A673 (cell line): ENCODE measurements at places on chromosomes 16 and 17. TPM values are rescaled to one million over a fixed set of nuclear protein-coding genes. Genes with fewer than 3 reads are reported as not detected.

The ADAMTS18 gene
- not detected in 2 replicates for total RNA-seq

The KRTAP9-8 gene
- total RNA-seq = not detected in 2 replicates

The SLC47A1 gene
- total RNA-seq = 1.9 and 2.1 TPM in 2 replicates

The MAFG gene
- total RNA-seq = 46.7 and 49.7 TPM in 2 replicates

The SHISA6 gene
- total RNA-seq = 40.0 and 42.0 TPM in 2 replicates

The SMTNL2 gene
- total RNA-seq = not detected in 2 replicates

DNA sequence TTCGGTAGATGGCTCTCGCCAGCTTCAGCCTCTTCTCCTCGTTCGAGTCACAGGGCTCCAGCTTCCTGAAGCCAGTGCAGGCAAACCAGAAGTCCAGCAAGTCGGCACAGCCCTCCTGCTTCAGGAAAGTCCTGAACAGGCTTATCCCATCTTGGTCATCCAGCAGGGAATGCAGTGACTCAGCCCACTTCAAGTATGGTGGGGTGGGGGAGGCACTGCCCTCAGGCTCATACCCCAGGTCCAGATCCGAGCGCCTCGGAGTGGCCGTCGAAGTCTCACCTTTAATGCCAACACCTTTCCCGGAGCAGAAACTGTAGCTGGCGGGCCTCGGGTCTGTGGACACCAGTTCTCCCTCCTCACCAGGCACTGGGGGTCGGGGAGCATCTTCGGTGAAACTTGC is 5.9 kb downstream of the AXIN1 start:
- no peak overlapping the region for H3K4me3 ChIP-seq
- H3K27me3 ChIP-seq = no peaks in the 10 kb centered on the region
- no peaks in the 10 kb centered on the region for H3K4me1 ChIP-seq
- H3K36me3 ChIP-seq = peaks cover 30% of the 10 kb centered on the region
- H3K27ac ChIP-seq = no peak overlapping the region

DNA sequence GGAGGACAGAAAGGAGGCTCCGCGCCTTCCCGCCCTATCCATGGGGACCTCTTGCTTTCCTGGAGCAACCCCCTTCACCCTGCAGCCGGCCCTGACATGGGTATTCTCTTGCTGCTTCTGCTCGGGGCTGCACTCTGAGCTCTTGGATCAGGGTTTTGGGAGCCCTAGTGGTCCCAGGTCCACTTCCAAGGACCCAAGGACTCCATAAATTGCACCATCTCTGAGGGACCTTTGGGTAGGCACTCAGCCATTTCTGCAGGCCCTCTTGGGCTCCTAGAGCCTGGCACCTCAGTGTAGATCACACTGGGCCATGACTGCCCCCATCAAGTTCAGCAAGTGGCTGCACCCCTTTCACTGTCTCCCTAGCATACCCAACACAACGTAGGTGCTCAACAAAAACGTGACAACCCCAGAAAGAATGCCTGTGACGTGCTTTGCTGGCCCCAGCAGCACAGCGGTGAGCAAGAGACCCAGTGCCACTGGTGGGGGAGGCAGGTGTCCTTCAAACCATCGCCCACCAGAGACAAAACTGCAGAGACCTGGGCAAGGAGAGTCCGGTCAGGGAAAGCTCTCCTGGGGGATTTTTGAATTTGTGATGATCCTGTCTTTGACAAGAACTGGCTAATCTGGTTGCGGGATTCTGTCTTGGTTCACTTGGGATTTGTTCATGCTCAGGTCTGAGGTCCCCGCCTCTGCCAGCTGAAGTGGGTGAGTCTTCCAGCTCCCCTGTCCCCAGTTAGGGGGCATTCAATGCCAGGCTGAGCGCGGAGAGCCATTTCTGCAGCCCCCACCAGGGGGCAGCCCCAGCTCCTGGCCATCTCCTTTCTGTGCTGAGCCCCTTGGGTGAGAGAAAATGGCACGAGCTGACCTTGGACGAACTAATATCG is 2.5 kb upstream of the RAB11FIP4 start:
- H3K27ac ChIP-seq = no peak overlapping the region
- DNase-seq = peak; percentile 39
- H3K4me3 ChIP-seq = no peak overlapping the region
- H3K27me3 ChIP-seq = no peaks in the 10 kb centered on the region
- no peaks in the 10 kb centered on the region for H3K36me3 ChIP-seq
- H3K4me1 ChIP-seq = no peaks in the 10 kb centered on the region

- no peaks in the 10 kb centered on the region for H3K27me3 ChIP-seq
- H3K36me3 ChIP-seq = no peaks in the 10 kb centered on the region
- no peaks in the 10 kb centered on the region for H3K4me1 ChIP-seq
- H3K27ac ChIP-seq = no peak overlapping the region
- no peak for DNase-seq
Measured at GRCh38 chr17:39928858-39929645, 1.5 kb downstream of the LRRC3C start.

GRCh38 chr17:28042721-28043291 is 329 bp downstream of the NLK start:
- peaks cover 10% of the 10 kb centered on the region for H3K36me3 ChIP-seq
- H3K4me3 ChIP-seq = peak overlapping the region; percentile 73
- H3K4me1 ChIP-seq = peaks cover 32% of the 10 kb centered on the region
- no peak overlapping the region for H3K27ac ChIP-seq
- no peaks in the 10 kb centered on the region for H3K27me3 ChIP-seq

DNA sequence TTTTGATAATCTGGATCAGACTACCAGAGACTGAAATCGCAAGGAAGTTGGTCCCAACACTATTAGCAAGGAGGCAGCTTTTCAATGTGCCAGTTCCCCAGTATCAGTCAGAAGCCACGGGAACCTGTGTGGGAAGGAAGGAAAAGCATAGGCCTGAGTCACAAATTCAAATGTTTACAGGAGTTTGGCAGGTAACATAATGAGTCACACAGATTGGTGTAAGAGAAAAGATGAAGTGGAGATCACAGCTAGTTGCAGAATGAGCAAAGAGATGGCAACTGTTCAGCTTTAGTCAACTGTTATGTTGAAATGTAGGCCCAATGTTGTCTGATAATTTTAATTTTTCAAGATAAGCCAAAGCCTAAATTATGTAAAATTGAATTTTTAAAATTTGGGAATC is 28.1 kb upstream of the ITGA2B start:
- H3K4me3 ChIP-seq = no peak overlapping the region
- H3K27me3 ChIP-seq = no peaks in the 10 kb centered on the region
- no peak overlapping the region for H3K27ac ChIP-seq
- no peaks in the 10 kb centered on the region for H3K36me3 ChIP-seq

DNA sequence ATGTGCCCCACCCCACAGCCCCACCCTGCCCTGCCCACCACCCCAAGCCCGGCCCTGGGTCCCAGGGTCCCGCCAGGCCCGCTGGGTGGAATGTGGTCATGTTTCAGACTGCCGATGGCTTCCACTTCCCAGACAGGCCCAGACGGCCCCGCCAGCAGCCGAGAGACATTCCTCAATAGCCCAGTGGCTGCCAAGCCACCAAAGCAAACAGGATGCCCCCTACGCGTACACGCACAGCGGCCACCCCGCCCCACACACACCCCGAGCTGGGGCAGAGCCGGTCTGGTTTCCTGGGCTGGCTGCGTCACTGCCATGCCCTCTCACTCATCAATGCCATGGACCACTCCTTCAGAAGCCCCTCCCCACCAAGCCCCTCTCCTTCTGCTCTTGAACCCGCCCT is 1.2 kb upstream of the KRT17 start:
- peaks cover 12% of the 10 kb centered on the region for H3K4me1 ChIP-seq
- no peak overlapping the region for H3K27ac ChIP-seq
- no peak for DNase-seq
- H3K27me3 ChIP-seq = no peaks in the 10 kb centered on the region
- no peak overlapping the region for H3K4me3 ChIP-seq

GRCh38 chr16:65834688-65835087 is 531.8 kb upstream of the CDH5 start:
- no peaks in the 10 kb centered on the region for H3K27me3 ChIP-seq
- peaks cover 57% of the 10 kb centered on the region for H3K4me1 ChIP-seq
- no peaks in the 10 kb centered on the region for H3K36me3 ChIP-seq

GRCh38 chr17:21377705-21378396 is 1.7 kb downstream of the KCNJ12 start:
- H3K27ac ChIP-seq = no peak overlapping the region
- H3K4me1 ChIP-seq = peaks cover 13% of the 10 kb centered on the region
- no peaks in the 10 kb centered on the region for H3K36me3 ChIP-seq
- peak overlapping the region; percentile 48 for H3K4me3 ChIP-seq
- peaks cover 25% of the 10 kb centered on the region for H3K27me3 ChIP-seq

DNA sequence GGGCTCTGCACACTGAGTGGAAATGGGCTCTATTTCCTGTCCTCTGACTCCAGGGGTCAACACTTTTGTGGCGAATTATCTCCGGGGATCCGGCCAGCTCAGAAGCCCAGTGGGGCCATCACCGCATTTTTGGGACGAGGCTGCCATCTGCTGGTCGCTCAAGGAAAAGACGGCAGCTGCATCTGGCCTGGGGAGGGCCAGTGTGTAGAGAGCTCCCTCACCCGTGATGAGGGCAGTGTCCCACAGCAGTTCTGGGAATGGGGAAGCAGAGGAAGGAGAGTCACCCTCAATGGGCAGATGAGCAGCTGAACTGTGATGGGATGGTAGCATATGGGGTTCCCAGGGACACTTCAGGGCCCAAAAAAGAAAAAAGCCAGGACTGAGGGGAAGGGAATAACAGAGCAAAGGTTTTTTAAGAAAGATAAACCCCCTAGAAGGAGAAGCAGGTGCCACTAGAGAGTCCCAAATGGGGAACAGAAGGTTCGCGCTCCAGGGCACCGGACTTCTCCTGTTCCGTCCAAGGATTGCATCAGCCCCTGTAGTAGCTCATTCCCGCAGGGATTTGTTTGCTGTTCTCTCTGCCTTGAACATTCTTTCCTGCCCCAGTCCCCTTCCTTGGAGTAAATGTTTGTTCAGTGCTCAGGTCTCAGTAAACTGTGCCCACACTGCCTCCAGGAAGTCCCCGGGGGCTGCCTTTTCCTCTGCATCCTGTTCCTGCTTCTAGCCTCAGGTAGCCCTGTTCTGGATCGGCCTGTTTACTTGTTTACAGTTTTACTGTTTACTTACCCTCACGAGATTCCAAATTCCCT is 9.3 kb upstream of the ABCC12 start:
- H3K4me3 ChIP-seq = no peak overlapping the region
- H3K27ac ChIP-seq = peak overlapping the region; percentile 10
- no peaks in the 10 kb centered on the region for H3K36me3 ChIP-seq
- H3K27me3 ChIP-seq = no peaks in the 10 kb centered on the region
- no peaks in the 10 kb centered on the region for H3K4me1 ChIP-seq

- no peaks in the 10 kb centered on the region for H3K27me3 ChIP-seq
- H3K36me3 ChIP-seq = no peaks in the 10 kb centered on the region
- H3K4me1 ChIP-seq = peaks cover 75% of the 10 kb centered on the region
- no peak overlapping the region for H3K4me3 ChIP-seq
- DNase-seq = no peak
- H3K27ac ChIP-seq = peak overlapping the region; percentile 72
Measured at GRCh38 chr17:77440560-77440981, 299.8 kb downstream of the SEC14L1 start.
